Tongue (tissue), 3 donors: ENCODE measurements at places on chromosomes 2 and 18. TPM values are rescaled to one million over a fixed set of nuclear protein-coding genes. Genes with fewer than 3 reads are reported as not detected.

- DNase-seq: peak; percentile 79
Measured at GRCh38 chr2:96877631-96878092, 7.8 kb upstream of the SEMA4C start.

ICA1L gene
- total RNA-seq: 24.8 TPM

- peak; percentile 29 for DNase-seq
Measured at GRCh38 chr2:97935719-97936161, 60.0 kb downstream of the TMEM131 start.

- DNase-seq: no peak
Measured at GRCh38 chr18:24246143-24246542, 107.3 kb downstream of the CABYR start.

PUS10 gene
- 8.2 TPM for total RNA-seq

DNA sequence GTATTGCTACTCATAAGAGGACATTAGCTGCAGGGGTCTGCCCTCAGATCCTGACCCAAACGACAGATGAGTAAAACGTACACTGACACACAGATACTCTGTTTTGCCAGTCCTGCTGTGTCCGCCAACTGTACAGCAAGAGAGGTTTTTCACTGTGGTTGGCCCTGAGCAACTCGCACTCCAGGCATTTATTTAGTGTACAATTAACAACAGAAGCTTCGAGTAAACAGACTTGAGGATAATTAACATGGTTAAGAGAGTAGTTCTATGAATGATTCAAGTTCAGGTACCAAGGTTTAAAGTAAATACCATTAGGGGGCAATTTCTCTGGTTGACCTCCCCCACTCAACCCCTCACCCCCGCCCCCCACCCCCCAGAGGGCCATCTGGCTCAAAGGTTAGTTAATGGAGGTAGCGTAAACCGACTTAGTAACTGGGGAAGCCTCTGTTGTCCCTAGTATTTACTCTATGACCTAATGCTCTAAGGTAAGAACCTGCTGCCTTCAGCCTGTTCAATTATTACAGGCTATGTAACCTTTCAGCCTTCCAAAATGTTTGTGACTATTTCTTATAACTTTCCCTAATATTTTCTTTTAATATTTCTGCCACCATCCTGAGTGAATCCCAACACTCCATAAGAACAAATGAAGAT lies 103.9 kb upstream of the XIRP2 start:
- DNase-seq: no peak

ADAM23 gene
- 21.3 TPM for total RNA-seq

LYPD6 gene
- total RNA-seq: 4.2 TPM

- DNase-seq: peak; percentile 44
Measured at GRCh38 chr2:155840661-155841060, 491.9 kb downstream of the NR4A2 start.

SNORC gene
- 0.41 TPM for total RNA-seq

INHA gene
- 1.5 TPM for total RNA-seq

- peak; percentile 16 for DNase-seq
Measured at GRCh38 chr2:74843899-74844298, 10.0 kb downstream of the HK2 start.

TRAF3IP1 gene
- total RNA-seq: 3.5 TPM

- DNase-seq: no peak
Measured at GRCh38 chr2:118443596-118443995, 355.3 kb downstream of the INSIG2 start.

GPBAR1 gene
- total RNA-seq: 0.92 TPM
